Activated CD8-positive, alpha-beta T cell treated with anti-CD3 and anti-CD28 coated beads for 36 hours (primary cell): ENCODE measurements at places on chromosomes 5 and 9. TPM values are rescaled to one million over a fixed set of nuclear protein-coding genes. Genes with fewer than 3 reads are reported as not detected.

GRCh38 chr9:112789473-112789872 is 38.9 kb downstream of the SNX30 start:
- DNase-seq: no peak

GRCh38 chr9:14899042-14899814 is 11.0 kb downstream of the FREM1 start:
- no peak for DNase-seq

DNA sequence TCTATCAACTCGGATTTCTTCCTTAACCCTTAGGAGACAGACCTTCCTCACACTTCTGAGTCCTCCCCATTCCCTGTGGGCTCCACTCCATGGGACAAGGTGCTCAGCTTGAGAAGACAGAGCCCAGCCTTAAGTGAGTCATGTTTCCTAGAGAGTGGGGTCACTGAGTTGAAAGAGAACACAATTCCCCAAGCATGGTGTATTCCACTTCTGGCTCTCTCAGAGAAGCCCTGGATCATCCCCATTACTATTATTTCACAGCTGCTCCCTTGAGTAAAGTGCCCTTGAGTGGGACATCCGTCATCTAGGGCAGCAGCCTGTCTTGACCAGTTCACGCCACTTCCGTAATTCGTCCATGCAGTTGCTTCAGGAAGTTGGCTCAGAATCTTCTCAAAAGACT is 604.8 kb downstream of the BNC2 start:
- no peak for DNase-seq

The INSL4 gene
- total RNA-seq: not detected

The SLC9A3 gene
- total RNA-seq: 3.3 TPM
